ENCODE measurements at places on chromosomes 2 and 18.
A peak's percentile ranks its signal among the peaks of the same experiment; 100 is the strongest.

GRCh38 chr18:45930963-45931362, 36.2 kb downstream of the EPG5 start:
- H3K36me3 ChIP-seq: peaks cover 16% of the 10 kb centered on the region
- no peak for DNase-seq

- no peak overlapping the region for H3K4me3 ChIP-seq
- H3K27ac ChIP-seq: no peak overlapping the region
- H3K27me3 ChIP-seq: peaks cover 41% of the 10 kb centered on the region
- DNase-seq: no peak
- H3K36me3 ChIP-seq: no peaks in the 10 kb centered on the region
Measured at GRCh38 chr2:240455647-240456446, 20.4 kb downstream of the GPC1 start.

- peaks cover 37% of the 10 kb centered on the region for H3K4me1 ChIP-seq
- H3K27ac ChIP-seq: no peak overlapping the region
- H3K4me3 ChIP-seq: no peak overlapping the region
- DNase-seq: no peak
- peaks cover 37% of the 10 kb centered on the region for H3K36me3 ChIP-seq
- no peaks in the 10 kb centered on the region for H3K27me3 ChIP-seq
Measured at GRCh38 chr2:160458718-160459453, 34.7 kb downstream of the RBMS1 start.

GRCh38 chr18:44789710-44790109, 109.0 kb downstream of the SETBP1 start:
- no peak overlapping the region for H3K27ac ChIP-seq
- H3K4me1 ChIP-seq: peaks cover 3% of the 10 kb centered on the region
- no peak for DNase-seq
- peaks cover 1% of the 10 kb centered on the region for H3K36me3 ChIP-seq

- H3K27me3 ChIP-seq: no peaks in the 10 kb centered on the region
- peak overlapping the region; percentile 97 for H3K27ac ChIP-seq
- H3K4me1 ChIP-seq: peaks cover 55% of the 10 kb centered on the region
- peak overlapping the region; percentile 97 for H3K4me3 ChIP-seq
- DNase-seq: peak; percentile 78
Measured at GRCh38 chr2:126657636-126658318, 1.8 kb downstream of the GYPC start.

GRCh38 chr2:103265521-103265920, 503.7 kb downstream of the TMEM182 start:
- no peaks in the 10 kb centered on the region for H3K27me3 ChIP-seq
- no peak overlapping the region for H3K27ac ChIP-seq
- DNase-seq: no peak
- H3K4me1 ChIP-seq: no peaks in the 10 kb centered on the region
- no peak overlapping the region for H3K4me3 ChIP-seq
- no peaks in the 10 kb centered on the region for H3K36me3 ChIP-seq

- H3K36me3 ChIP-seq: no peaks in the 10 kb centered on the region
- H3K27ac ChIP-seq: peak overlapping the region; percentile 93
- H3K27me3 ChIP-seq: no peaks in the 10 kb centered on the region
- peaks cover 28% of the 10 kb centered on the region for H3K4me1 ChIP-seq
Measured at GRCh38 chr2:178819992-178820391, 12.8 kb upstream of the TTN start.

- no peak for DNase-seq
- H3K27me3 ChIP-seq: no peaks in the 10 kb centered on the region
- H3K4me3 ChIP-seq: no peak overlapping the region
- H3K27ac ChIP-seq: no peak overlapping the region
Measured at GRCh38 chr2:133342286-133343017, 225.8 kb downstream of the NCKAP5 start.

DNA sequence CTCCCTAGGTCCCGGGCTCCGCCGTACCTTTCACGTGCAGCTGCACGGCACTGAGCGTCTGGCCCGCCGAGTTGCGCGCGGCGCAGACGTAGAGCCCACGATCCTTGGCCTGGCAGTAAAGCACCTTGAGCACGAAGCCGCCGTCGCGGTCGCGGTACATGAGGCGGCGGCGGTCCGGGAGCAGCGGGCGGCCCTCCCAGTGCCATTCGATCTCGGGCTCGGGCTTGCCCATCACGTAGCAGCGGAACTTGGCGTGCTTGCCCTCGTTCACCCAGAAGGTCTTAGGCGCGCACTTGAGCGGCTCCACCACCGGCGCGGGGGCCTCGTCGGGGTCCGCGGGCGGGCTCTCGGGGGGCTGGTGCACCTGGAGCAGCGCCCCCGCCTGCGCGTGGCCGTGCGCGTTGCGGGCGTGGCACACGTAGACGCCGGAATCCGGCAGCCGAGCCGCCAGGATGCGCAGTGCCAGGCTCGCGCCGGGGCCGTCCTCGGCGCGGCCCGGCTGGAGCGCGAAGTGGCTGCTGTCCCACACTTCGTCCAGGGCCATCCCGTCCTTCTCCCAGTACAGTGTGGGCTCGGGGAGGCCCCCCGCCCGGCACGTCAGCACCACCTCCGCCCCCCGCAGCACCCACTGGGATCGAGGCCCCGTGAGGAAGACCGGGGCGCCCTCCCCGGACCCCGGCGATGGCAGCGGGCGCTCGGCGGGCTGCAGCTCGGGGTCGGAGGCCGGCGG, 980 bp downstream of the OBSL1 start:
- no peak for DNase-seq
- H3K27ac ChIP-seq: no peak overlapping the region
- no peak overlapping the region for H3K4me3 ChIP-seq
- H3K36me3 ChIP-seq: no peaks in the 10 kb centered on the region
- peaks cover 44% of the 10 kb centered on the region for H3K27me3 ChIP-seq

- no peaks in the 10 kb centered on the region for H3K4me1 ChIP-seq
- DNase-seq: no peak
- H3K27ac ChIP-seq: no peak overlapping the region
Measured at GRCh38 chr18:55400590-55401541, 187.1 kb downstream of the TCF4 start.

- no peak overlapping the region for H3K4me3 ChIP-seq
- no peak for DNase-seq
- peaks cover 39% of the 10 kb centered on the region for H3K36me3 ChIP-seq
- peak overlapping the region; percentile 25 for H3K27ac ChIP-seq
- H3K27me3 ChIP-seq: no peaks in the 10 kb centered on the region
Measured at GRCh38 chr2:25304826-25305596, 36.7 kb downstream of the DNMT3A start.

DNA sequence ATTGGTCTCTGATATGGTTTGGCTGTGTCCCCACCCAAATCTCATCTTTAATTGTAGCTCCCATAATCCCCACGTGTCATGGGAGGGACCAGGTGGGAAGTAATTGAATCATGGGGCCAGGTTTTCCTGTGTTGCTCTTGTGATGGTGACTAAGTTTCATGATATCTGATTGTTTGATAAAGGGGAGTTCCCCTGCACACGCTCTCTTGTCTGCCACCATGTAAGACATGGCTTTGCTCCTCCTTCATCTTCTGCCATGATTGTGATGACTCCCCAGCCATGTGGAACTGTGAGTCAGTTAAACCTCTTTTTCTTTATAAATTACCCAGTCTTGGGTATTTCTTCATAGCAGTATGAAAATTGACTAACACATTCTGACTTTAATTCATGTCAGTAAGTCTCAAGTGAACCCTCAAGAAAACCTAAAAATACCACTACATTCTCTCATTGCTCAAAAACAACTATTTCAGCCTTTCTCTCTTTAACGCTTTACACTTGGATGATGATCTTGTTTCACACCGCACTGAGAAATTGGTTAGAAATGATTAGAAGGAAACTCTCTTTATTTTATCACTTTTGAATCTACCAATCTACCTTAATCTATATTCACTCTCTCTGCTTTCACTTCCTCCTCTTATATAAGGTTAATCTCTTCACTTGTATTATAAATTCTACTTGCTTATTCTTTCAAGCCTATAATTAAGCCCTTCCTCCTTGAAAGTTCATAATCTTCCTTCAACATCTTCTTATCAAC, 110.1 kb downstream of the GALR1 start:
- peaks cover 8% of the 10 kb centered on the region for H3K27me3 ChIP-seq
- no peaks in the 10 kb centered on the region for H3K4me1 ChIP-seq
- H3K36me3 ChIP-seq: no peaks in the 10 kb centered on the region
- H3K27ac ChIP-seq: no peak overlapping the region
- no peak for DNase-seq

DNA sequence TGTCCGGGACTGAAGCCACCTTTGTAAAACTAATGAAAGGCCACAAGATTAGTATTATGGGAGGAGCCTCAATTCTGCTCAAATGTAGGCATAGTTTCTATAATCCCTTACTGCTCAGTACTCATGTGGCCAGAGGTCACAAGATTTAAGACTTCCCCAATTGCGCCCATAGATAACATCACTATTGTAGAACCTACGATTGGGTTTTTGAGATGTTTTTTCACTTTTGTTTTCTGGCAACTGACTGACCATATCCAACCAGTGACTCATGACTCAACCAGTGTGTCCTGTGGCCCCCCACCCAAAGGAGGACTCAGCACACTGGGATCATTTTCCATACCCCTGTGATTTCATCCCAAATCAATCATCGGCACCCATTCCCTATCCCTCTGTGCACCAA, 15.2 kb upstream of the TSPYL6 start:
- H3K36me3 ChIP-seq: peaks cover 11% of the 10 kb centered on the region
- H3K27ac ChIP-seq: no peak overlapping the region
- H3K4me3 ChIP-seq: no peak overlapping the region
- DNase-seq: no peak
- no peaks in the 10 kb centered on the region for H3K27me3 ChIP-seq
- H3K4me1 ChIP-seq: peaks cover 1% of the 10 kb centered on the region

DNA sequence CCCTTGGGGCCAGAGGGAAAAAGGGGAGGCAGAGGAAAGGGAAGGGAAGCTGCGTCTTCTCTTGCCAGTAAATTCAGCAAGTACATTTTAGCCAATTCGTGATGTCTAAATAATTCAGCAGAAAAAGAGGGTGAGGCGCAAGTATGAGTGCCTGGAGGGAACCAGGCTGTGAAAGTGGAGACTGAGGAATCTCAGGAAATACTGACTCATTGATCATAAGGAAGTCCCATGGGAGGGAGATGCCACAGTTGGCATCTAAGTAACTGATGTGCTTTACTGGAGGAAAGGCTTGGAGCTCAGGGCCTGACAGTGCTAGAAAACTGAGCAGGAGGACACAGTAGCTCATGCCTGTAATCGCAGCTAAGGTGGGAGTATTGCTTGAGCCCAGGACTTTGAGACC, 31.1 kb downstream of the KIF5C start:
- H3K27me3 ChIP-seq: no peaks in the 10 kb centered on the region
- DNase-seq: no peak
- H3K36me3 ChIP-seq: peaks cover 1% of the 10 kb centered on the region
- H3K4me1 ChIP-seq: no peaks in the 10 kb centered on the region
- H3K4me3 ChIP-seq: no peak overlapping the region

DNA sequence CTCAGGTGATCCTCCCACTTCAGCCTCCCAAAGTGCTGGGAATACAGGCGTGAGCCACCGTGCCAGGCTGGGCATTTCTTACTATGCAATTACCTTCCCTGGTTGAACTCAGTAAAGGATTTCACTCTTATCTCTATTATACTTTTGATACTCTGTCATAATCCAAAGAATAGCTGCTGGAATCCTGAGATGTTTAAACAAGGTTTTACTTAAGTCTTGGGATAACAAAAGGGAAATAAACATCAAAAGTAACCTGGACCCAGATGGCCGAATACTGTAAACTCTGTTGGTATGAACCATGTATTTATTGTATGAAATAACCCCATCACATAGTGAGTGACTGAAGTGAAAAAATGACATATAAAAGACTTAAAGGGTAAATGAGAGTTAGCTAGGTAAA, 11.9 kb upstream of the DLX2 start:
- no peaks in the 10 kb centered on the region for H3K4me1 ChIP-seq
- H3K4me3 ChIP-seq: no peak overlapping the region
- H3K36me3 ChIP-seq: no peaks in the 10 kb centered on the region

- peaks cover 28% of the 10 kb centered on the region for H3K4me1 ChIP-seq
- no peak for DNase-seq
- no peaks in the 10 kb centered on the region for H3K36me3 ChIP-seq
- H3K27me3 ChIP-seq: no peaks in the 10 kb centered on the region
- peak overlapping the region; percentile 82 for H3K27ac ChIP-seq
Measured at GRCh38 chr2:226984750-226985582, 149.1 kb downstream of the RHBDD1 start.

DNA sequence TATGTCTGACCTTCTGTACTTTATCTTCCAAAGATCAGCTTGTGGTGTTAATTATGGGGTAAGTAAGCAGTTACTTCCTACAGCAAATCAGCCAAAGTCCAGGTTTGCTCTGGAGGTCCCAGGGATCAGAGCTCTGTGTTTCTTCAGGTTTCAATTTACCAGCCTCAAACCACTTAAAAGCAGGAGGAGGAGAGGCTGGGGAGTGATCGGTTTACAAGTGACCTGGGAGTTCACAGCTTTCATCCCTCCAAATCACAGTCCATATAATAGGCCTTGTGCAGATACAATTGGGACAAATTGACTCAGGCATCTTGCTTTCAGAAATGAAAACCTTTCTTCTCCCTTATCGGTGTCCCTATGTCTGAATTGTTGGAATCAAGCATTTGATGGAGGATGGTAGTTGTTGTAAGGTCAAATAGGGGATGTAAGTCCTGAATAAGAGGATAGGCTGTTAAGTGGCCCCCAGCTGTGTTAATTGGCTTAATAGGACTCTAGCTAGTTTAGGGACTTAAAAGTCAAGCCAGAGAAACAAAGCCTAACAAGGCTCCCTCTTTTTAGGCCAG, 188.0 kb upstream of the NT5C1B start:
- H3K4me3 ChIP-seq: no peak overlapping the region
- DNase-seq: no peak
- no peaks in the 10 kb centered on the region for H3K27me3 ChIP-seq

GRCh38 chr2:99711144-99711543, 221.3 kb upstream of the REV1 start:
- peaks cover 14% of the 10 kb centered on the region for H3K27me3 ChIP-seq
- H3K4me3 ChIP-seq: no peak overlapping the region
- no peaks in the 10 kb centered on the region for H3K36me3 ChIP-seq
- H3K4me1 ChIP-seq: no peaks in the 10 kb centered on the region
- DNase-seq: no peak
- H3K27ac ChIP-seq: no peak overlapping the region

GRCh38 chr2:157419031-157419575, 24.8 kb downstream of the CYTIP start:
- H3K27me3 ChIP-seq: no peaks in the 10 kb centered on the region
- peak overlapping the region; percentile 88 for H3K27ac ChIP-seq
- H3K4me1 ChIP-seq: peaks cover 74% of the 10 kb centered on the region

- peak overlapping the region; percentile 22 for H3K27ac ChIP-seq
- peaks cover 13% of the 10 kb centered on the region for H3K4me1 ChIP-seq
- peak overlapping the region; percentile 8 for H3K4me3 ChIP-seq
- peaks cover 6% of the 10 kb centered on the region for H3K36me3 ChIP-seq
- no peaks in the 10 kb centered on the region for H3K27me3 ChIP-seq
Measured at GRCh38 chr2:8022908-8023640, 658.8 kb upstream of the ID2 start.

DNA sequence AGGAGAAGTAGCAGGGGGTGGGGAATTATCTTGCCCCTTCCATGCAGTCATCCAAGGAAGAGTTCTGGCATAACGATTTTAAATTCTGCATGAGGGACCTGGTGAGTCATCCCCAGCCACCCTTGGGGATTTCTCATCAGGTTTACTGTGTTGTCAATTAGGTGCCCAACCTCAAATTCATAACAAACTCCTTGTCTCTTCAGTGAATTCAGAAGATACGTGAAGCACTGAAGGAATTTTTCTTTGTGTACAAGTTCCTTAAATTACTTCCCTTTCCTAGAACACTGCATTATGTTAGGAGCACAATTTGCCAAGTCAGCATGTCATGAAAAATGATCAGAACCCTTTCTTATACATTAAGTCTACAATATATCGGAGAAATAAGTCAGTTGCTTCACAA, 70.8 kb upstream of the NOSTRIN start:
- peaks cover 4% of the 10 kb centered on the region for H3K36me3 ChIP-seq
- DNase-seq: no peak
- no peaks in the 10 kb centered on the region for H3K27me3 ChIP-seq
- no peaks in the 10 kb centered on the region for H3K4me1 ChIP-seq
